ENCODE measurements at places on chromosomes 7 and 10. TPM values are rescaled to one million over a fixed set of nuclear protein-coding genes. Genes with fewer than 3 reads are reported as not detected.

LDB3 gene
- total RNA-seq, result under 0.01 TPM

ACBD7 gene
- under 0.01 TPM for total RNA-seq

CTBP2 gene
- 73.3 TPM for total RNA-seq

TMEM229A gene
- not detected for total RNA-seq

MINPP1 gene
- total RNA-seq, result 24.4 TPM

DDC gene
- not detected for total RNA-seq

FAM25C gene
- total RNA-seq, result not detected

CTAGE15 gene
- total RNA-seq, result 0.17 TPM

MYH16 gene
- total RNA-seq, result not detected

HOGA1 gene
- total RNA-seq, result 1.5 TPM

ASNS gene
- 116 TPM for total RNA-seq

NKX2-3 gene
- not detected for total RNA-seq

POLR2J gene
- total RNA-seq, result 37.2 TPM

ANKRD61 gene
- 0.26 TPM for total RNA-seq
